ENCODE measurements at places on chromosomes 2 and 18.

DNA sequence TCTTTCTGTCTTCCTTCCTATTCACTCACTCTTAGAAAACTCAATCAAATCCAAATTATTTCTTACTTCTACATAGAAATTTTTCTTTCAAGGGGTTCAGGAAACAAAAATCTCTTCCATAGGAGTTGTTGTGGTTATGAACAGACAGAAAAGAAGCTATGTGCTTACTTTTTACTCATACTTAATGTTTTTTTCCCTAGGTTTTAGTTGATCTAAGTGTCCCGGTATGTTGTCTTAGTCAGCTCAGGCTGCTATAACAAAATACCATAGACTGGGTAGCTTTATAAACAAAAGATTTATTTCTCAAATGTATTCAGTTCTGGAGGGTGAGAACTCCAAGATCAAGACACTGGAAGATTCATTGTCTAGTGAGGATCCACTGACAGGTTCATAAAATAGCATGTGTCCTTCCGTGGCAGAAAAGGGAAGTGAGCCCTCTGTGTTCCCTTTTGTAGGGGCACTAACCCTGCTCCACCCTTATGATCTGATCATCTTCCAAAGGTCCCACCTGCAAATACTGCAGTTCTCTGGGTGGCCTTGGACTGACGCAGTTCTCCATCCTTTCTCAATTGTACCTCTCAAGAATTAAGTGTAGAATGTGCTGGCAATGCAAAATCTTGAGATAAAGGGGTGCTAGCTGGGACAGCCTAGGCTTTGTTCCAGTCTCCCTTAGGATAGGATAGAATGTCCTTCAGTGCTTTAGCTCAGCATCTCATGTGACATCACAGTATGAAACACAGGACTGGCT lies 14.4 kb upstream of the VRK2 start:
- DNase-seq, result no peak

DNA sequence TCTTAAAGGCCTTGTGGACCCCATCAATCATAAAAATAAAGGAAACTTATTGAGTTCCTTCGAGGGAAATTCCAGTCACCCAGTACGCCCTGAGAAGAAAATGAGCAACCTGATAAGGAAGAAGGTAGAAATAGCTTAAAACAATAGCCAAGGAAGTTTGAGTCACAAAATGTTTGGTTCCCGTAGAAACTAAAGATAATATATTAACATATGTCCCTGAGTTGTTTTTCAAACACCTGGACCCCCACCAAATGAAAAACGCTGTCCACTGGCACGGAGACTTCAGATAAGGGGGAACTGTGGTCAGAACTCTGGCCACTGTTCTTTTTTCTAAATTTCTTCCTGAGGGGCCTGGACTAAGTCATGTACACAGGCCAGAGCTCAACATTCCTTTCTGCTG lies 669.1 kb downstream of the ADCYAP1 start:
- DNase-seq, result no peak

DNA sequence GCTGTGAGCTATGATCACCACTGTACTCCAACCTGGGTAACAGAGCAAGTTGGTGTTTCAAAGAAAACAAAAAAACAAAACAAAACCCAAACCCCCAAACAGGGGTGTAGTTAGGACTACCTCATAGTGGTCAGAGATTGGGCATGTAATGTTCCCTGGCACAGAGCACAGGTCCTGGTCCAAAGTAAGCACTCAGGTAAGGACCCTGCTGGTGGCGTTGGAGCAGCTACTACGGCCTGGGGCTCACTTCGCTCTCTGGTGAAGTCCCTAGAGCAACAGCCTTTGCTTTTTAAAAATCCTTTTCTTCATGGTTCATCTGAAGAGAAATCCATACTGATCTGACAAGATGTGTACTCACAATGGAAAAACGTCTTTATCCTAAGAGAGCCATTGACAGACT lies 130.4 kb downstream of the ZNF236 start:
- DNase-seq, result no peak

- no peak for DNase-seq
These were observed 242.9 kb upstream of the ID2 start for GRCh38 chr2:8438996-8439395.

- DNase-seq, result no peak
These were observed 4.1 kb downstream of the GREB1 start for GRCh38 chr2:11537951-11538350.

- DNase-seq, result no peak
These were observed 23.3 kb upstream of the AMMECR1L start for GRCh38 chr2:127909019-127909418.

GRCh38 chr2:49240608-49241007 lies 86.3 kb upstream of the FSHR start:
- DNase-seq, result no peak

DNA sequence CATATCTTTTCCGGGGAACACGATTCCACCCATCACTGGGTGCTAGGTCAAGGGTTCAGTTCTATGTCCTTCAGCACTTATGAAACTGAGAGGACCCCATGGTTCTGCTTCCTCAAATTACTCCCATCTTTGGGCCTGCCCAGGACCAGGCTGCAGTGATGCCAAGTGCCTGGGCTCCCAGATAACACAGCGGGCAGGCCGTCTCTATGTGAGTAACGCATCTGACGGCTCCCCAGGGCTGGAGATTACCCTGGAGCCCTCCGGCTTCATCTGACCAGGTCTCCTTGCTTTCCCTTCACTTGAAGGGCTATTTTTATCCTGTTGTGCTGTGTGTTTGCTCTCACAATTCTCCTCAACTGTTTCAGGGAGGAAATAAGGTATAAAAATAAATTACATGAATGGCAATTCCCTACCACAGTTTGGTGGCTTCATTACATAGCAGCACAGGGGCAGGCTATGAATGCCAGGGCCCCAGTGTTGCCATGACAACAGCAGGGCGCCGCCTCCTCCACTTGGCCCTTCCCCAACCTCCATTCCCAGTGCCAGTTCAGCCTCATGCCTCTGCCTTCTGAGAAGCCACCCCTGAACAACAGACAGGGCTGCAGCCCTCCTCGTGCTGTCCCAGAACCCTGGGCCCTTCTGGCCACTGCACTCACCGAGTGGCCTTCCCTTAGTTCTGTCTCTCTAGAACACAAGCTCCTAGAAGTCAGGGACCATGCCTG lies 25.4 kb upstream of the TMEM131 start:
- DNase-seq, result no peak

DNA sequence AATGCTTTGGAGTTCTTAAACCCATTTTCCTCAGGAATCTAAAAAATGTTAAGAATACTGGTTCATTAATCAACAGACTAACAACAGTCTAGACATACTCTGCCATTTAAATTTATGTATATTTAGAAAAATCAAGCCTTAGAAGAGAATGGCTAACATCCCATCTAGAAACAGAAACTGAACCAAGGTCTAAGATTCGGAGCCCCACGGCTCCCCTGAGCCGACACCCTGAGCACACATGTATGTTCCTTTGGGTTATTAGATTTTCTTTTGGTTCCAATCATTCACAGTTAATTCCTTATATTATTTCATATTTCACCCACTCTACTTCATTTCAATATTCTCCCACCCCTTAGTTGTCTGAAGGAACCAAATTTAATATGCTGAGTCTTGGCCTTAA lies 94.8 kb upstream of the HNRNPA3 start:
- DNase-seq, result no peak

DNA sequence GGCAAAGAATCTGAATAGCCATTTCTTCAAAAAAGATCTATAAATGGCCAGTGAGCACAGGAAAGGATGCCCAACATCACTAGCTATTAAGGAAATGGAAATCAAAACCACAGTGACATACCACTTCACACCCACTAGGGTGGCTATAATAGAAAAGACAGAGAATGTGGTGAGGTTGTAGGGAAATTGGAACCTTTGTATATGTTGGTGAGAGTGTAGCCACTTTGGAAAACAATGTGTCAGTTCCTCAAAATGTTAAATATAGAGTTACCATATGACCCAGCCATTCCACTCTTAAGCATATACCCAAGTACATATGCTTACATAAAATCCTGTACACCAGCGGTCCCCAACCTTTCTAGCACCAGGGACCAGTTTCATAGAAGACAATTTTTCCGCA lies 152.8 kb downstream of the SMAD2 start:
- DNase-seq, result no peak

DNA sequence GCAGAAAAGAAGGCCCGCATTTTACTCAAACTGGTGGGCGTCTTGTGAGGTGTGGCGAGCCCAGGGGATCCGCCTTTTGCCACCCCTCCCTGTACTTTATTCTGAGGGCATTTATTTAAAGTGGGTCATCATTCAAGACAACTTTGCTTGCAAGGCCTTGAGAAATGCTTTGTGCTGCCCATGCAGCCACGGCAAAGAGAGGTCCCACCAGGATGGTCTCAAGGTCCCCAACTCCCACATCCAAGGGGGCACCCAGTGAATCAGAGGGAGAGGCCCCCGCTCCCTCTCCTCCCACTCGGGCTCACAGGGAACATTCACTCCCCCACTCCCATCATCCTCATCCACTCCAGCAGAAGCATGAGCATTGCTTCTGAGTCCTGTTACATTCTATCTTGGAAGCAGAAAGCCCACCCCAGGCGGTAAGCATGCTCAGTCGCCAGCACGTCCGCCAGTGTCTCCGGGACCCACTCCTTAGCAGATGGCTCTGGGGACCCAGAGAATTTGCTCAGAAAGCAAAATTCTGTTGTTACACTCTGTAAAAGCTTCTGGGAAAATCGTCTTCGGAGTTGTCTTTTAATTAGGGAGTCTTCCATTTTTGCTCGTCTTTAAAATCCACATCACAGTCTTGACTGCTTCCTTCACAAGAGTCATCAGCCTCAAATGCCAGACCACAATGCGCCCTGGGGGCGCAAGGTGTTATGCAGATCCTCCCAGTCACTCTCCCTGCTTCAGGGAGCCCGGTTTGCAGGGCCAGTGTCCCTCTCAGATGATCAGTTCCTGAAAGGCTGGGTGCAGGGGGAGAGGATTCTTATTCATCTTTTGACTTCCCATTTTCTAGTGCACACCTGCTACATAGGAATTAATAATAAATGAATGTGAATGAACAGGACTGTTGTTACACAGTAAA lies 99.4 kb upstream of the NCK2 start:
- no peak for DNase-seq

DNA sequence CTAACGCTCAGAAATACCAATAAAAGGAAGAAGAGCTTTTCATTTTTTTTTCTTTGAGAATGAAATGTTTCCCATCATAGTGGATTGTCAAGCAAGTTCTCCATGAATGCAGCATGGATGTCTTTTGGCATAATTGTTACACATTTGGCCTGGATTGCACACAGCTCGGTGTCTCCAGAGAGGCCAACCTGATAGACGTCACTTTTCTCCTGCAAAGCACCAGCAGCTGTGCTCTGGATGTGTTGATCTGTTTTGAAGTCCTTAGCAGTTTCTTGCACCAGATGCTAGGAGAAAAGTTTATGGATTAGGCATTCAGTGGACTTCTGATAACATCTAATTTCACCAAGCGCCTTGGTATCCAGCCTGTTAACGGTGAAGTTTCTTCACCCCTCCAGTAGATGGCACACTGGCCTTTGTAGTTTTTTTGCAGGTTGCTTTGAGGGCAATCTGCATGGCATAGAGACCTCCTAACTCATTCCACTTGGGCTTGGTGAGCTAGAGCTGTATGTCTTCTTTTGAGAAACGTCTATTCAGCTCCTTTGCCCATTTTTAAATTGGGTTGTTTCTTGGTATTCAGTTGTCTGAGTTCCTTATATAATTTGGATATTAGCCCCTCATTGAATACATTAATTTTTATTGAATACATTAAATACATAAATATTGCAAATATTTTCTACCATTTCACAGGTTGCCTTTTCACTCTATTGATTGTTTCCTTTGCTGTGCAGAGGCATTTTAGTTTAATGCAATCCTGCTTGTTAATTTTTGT lies 59.7 kb downstream of the PTH2R start:
- DNase-seq, result peak; percentile 69

GRCh38 chr18:58565021-58565420 lies 63.9 kb downstream of the ALPK2 start:
- DNase-seq, result no peak
